ENCODE measurements at places on chromosomes 4 and X.

- H3K27me3 ChIP-seq: peaks cover 11% of the 10 kb centered on the region
- DNase-seq: peak; percentile 66
- H3K4me3 ChIP-seq: no peak overlapping the region
- peaks cover 6% of the 10 kb centered on the region for H3K36me3 ChIP-seq
These were observed 30.6 kb upstream of the IL9R start for GRCh38 chrX:155966876-155967275.

- no peaks in the 10 kb centered on the region for H3K4me1 ChIP-seq
- no peaks in the 10 kb centered on the region for H3K36me3 ChIP-seq
- no peaks in the 10 kb centered on the region for H3K27me3 ChIP-seq
- DNase-seq: no peak
- H3K4me3 ChIP-seq: no peak overlapping the region
- no peak overlapping the region for H3K27ac ChIP-seq
These were observed 268.7 kb upstream of the FTHL17 start for GRCh38 chrX:31340587-31340986.

DNA sequence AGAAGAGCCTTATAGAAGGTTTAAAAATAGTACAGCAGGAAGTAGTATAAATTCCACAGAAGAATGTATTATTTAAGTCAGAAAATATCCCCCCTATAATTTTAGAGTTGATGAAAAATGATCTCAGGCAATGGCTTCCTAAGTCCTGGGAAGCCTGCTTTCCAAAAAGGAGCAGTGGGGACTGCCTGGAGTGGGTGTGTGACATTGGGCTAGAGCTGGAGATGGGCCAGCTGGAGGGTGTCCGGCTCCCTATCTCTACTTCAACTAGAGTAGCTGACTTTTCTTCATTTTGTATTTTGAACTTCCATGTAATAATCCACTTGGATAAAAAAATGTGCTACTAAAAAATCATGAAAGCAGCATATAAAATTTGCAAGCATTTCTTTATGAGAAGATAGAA is 253.9 kb downstream of the ANK2 start:
- no peak overlapping the region for H3K27ac ChIP-seq
- no peaks in the 10 kb centered on the region for H3K36me3 ChIP-seq
- H3K4me3 ChIP-seq: no peak overlapping the region
- H3K4me1 ChIP-seq: no peaks in the 10 kb centered on the region
- H3K27me3 ChIP-seq: no peaks in the 10 kb centered on the region
- no peak for DNase-seq

DNA sequence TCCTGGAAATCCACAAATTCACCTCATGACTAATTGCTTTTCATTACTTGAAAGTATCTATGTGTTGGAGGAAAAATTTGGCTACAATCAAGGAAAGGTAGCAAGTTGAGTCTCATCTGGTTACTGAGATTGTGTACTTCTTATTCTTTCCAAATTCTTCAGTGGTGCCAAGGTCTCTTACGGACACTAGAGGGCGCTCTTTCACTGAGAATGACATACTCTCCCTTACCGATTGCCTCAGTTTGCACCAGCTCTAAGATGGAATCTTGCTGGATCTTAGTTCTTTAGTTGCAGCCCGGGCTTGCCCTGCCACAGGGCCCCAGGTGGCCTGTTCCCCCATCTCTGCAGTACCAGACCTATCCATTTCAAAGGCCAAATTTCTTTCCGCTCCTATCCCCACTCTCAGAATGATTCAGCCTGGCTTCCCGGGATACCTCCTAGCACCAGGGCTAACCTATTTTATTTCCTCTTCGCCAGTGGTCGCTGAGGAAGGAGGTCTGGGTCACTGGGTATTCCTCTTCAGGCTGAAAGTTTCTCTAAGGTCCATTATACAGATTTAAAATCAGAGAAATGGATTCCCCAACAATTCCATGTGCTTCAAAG is 24.6 kb upstream of the GPR50 start:
- no peaks in the 10 kb centered on the region for H3K36me3 ChIP-seq
- peak; percentile 36 for DNase-seq
- H3K4me3 ChIP-seq: no peak overlapping the region
- H3K27me3 ChIP-seq: peaks cover 3% of the 10 kb centered on the region
- no peak overlapping the region for H3K27ac ChIP-seq

DNA sequence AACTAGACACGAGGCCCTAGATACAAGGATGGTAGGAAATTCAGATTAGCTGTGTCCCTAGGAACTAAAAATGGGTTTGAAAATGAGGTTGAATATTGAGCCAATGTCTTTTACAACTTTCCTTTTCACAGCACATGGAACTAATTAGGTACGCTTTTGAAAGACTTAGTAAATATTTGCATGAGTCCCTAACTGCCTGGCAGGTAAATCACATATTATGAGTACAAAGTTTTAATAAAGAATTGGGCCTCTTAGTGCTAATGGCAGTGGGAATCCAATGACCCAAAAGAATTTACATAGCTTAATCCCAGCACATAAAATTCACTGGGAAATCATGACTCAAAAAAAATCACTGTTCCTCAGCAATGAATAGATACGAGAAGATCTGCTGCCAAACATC is 16.8 kb downstream of the MUC7 start:
- H3K4me3 ChIP-seq: no peak overlapping the region
- no peaks in the 10 kb centered on the region for H3K36me3 ChIP-seq
- no peak for DNase-seq
- H3K27me3 ChIP-seq: no peaks in the 10 kb centered on the region
- no peaks in the 10 kb centered on the region for H3K4me1 ChIP-seq

GRCh38 chr4:162360369-162361149 is 196.8 kb upstream of the FSTL5 start:
- no peak for DNase-seq
- H3K27ac ChIP-seq: no peak overlapping the region
- H3K4me1 ChIP-seq: no peaks in the 10 kb centered on the region
- no peaks in the 10 kb centered on the region for H3K27me3 ChIP-seq

DNA sequence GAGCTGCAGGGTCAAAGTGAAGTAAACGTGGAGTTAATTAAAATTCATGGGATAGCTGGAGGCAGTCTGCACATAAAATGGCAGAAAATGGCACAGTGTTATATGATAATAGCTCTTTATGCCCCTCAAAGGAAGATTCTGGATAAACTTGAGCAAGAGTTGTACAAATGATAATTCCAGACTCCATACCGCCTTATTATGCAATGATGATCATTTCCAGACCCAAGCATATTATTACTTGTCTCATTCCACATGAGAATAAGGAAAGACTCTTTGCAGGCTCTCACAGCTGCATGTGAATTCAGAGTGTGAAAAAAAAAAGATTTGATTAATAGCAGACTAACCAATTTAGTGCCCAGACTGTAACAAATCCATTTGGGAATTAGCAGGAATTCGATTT is 105.4 kb downstream of the STK32B start:
- no peak overlapping the region for H3K4me3 ChIP-seq
- no peak overlapping the region for H3K27ac ChIP-seq
- no peaks in the 10 kb centered on the region for H3K36me3 ChIP-seq
- no peak for DNase-seq

GRCh38 chr4:183081116-183081469 is 18.0 kb upstream of the WWC2 start:
- H3K4me1 ChIP-seq: no peaks in the 10 kb centered on the region
- no peak for DNase-seq
- no peak overlapping the region for H3K4me3 ChIP-seq
- H3K27ac ChIP-seq: no peak overlapping the region
- peaks cover 6% of the 10 kb centered on the region for H3K27me3 ChIP-seq

DNA sequence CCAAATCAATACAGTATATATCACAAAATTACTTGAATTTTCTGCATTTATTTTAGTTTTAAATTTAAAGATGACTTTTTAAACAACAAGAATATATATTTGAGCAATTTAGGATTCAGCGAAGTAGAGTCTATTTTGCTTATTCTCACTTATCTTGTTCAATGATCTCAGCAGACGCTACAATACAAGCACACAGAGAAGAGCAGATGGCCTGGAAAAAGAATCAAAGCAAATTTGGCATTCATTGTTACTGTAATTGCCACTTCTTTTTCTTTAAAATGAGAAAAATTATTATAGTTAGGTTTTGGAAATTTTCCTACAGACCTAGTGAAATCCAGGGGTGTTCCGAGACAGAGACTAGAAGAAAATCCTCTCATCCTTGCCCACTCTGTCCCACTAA is 57.5 kb downstream of the NPY1R start:
- H3K36me3 ChIP-seq: no peaks in the 10 kb centered on the region
- no peak overlapping the region for H3K27ac ChIP-seq
- no peaks in the 10 kb centered on the region for H3K27me3 ChIP-seq
- H3K4me3 ChIP-seq: no peak overlapping the region

- H3K4me3 ChIP-seq: no peak overlapping the region
- no peak for DNase-seq
- H3K4me1 ChIP-seq: no peaks in the 10 kb centered on the region
- no peaks in the 10 kb centered on the region for H3K36me3 ChIP-seq
These were observed 8.0 kb downstream of the SLC9B1 start for GRCh38 chr4:103011378-103012025.

GRCh38 chr4:90281541-90282355 is 154.6 kb downstream of the CCSER1 start:
- peaks cover 3% of the 10 kb centered on the region for H3K27me3 ChIP-seq
- H3K4me1 ChIP-seq: no peaks in the 10 kb centered on the region
- H3K4me3 ChIP-seq: no peak overlapping the region

- DNase-seq: no peak
- no peaks in the 10 kb centered on the region for H3K36me3 ChIP-seq
- peaks cover 15% of the 10 kb centered on the region for H3K4me1 ChIP-seq
These were observed 5.1 kb downstream of the CCDC160 start for GRCh38 chrX:134241960-134242619.

- H3K4me1 ChIP-seq: no peaks in the 10 kb centered on the region
- DNase-seq: no peak
- H3K27me3 ChIP-seq: peaks cover 3% of the 10 kb centered on the region
- H3K36me3 ChIP-seq: no peaks in the 10 kb centered on the region
- H3K27ac ChIP-seq: no peak overlapping the region
These were observed 11.4 kb downstream of the RTL8B start for GRCh38 chrX:135010921-135011320.

GRCh38 chr4:104575278-104575677 is 80.6 kb upstream of the CXXC4 start:
- H3K27me3 ChIP-seq: no peaks in the 10 kb centered on the region
- no peak for DNase-seq

DNA sequence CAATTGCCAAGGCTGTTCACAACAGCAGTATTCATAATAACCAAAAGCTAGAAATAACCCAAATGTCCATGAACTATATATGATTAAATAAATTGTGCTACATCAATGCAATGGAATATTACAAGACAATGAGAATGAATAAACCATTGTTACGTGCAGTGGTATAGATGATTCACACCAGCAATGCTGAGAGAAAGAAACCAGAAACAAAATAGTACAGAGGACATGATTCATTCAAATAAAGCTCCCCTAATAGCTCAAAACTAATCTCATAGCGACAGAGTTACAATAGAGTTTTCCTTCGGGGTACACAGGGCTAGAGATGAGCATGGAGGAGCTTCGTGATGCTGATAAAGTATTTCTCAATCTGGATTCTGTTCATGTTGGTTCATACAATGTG is 148.1 kb upstream of the SPANXN1 start:
- H3K4me1 ChIP-seq: no peaks in the 10 kb centered on the region
- no peak overlapping the region for H3K4me3 ChIP-seq
- no peak overlapping the region for H3K27ac ChIP-seq
- H3K27me3 ChIP-seq: no peaks in the 10 kb centered on the region
- no peak for DNase-seq

DNA sequence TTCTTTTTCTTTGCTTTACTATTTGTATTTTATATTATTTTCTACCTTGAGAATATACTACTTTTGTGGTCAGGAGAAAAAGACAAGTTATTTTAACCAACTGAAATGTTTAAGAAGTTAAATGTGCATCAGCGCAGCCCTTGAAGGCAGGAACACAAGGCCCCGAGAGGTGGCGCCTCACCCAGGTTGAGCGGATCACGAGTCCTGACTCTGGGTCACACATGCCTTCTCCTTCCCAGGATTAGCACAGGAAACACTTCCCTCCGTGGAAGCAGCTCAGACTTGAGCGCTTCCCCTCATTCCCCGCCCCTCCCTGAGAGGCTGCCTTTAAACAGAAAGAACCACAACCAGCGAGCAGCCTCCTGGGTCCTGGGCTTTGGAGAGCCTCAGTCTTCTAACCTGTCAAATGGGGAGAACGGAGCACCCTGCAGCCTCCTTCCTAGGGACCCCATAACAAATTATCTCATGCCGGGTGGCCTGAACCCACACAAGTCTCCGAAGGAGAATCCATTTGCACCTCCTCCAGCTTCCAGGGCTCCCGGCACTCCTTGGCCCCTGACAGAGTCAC is 217.6 kb downstream of the AFAP1 start:
- no peaks in the 10 kb centered on the region for H3K4me1 ChIP-seq
- no peak overlapping the region for H3K4me3 ChIP-seq
- H3K27ac ChIP-seq: no peak overlapping the region
- no peaks in the 10 kb centered on the region for H3K36me3 ChIP-seq

GRCh38 chrX:104568304-104568915 is 2.4 kb downstream of the IL1RAPL2 start:
- no peak for DNase-seq
- H3K36me3 ChIP-seq: no peaks in the 10 kb centered on the region
- no peaks in the 10 kb centered on the region for H3K4me1 ChIP-seq
- H3K4me3 ChIP-seq: no peak overlapping the region
- H3K27me3 ChIP-seq: peaks cover 52% of the 10 kb centered on the region

GRCh38 chr4:39062770-39063097 is 702 bp downstream of the KLHL5 start:
- peaks cover 15% of the 10 kb centered on the region for H3K4me1 ChIP-seq
- no peak for DNase-seq
- H3K27me3 ChIP-seq: no peaks in the 10 kb centered on the region
- H3K36me3 ChIP-seq: peaks cover 10% of the 10 kb centered on the region

DNA sequence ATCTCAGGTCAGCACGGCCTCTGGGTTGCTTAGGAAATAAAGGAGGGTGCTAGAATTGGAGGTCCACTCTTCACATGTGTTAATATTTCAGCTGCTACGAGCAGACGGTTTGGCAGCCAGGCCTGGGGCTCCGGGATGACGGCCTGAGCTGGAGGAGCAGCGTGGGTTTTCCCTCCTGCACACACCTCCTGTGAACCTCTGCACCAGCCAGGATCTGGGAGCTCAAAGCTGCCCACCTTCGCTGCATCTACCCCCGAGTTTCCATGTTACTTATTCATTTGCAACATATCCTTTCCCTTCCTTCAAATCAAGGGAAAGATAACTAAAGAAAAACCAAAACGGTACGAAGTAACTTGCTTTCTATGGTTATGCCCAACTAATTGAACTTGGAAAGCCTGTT is 13.6 kb downstream of the STOX2 start:
- H3K36me3 ChIP-seq: no peaks in the 10 kb centered on the region
- no peaks in the 10 kb centered on the region for H3K4me1 ChIP-seq
- no peak for DNase-seq
- no peak overlapping the region for H3K27ac ChIP-seq
- no peak overlapping the region for H3K4me3 ChIP-seq

DNA sequence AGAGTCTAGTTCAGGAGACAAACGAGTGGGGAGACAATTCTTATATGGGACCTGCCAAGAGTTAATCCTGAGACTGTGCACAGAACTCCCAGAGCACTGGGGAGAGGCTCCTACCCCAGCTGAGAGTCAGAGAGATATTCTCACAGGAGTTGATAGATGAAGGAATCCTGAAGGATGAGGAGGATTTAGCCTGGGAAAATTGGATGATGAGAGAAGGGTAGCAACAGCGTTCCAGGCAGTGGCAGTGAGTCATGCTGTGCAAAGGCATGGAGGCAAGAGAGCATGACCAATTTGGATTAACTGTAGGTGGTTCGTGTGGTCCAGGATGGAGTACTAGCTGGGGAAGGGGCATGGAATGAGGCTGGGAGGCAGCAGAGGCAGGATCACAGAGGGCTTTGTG is 318.6 kb downstream of the LDB2 start:
- no peak overlapping the region for H3K27ac ChIP-seq
- H3K27me3 ChIP-seq: no peaks in the 10 kb centered on the region
- H3K36me3 ChIP-seq: no peaks in the 10 kb centered on the region
- no peak overlapping the region for H3K4me3 ChIP-seq
- DNase-seq: no peak

All from activated naive CD4-positive, alpha-beta T cell treated with anti-CD3 and anti-CD28 coated beads, Interleukin-2, amount 10 ng/mL, durations not matched to agents 7 days and 5 days (primary cell).